Fibroblast of the aortic adventitia (primary cell): ENCODE measurements at places on chromosomes 13 and 19. TPM values are rescaled to one million over a fixed set of nuclear protein-coding genes. Genes with fewer than 3 reads are reported as not detected.

DNA sequence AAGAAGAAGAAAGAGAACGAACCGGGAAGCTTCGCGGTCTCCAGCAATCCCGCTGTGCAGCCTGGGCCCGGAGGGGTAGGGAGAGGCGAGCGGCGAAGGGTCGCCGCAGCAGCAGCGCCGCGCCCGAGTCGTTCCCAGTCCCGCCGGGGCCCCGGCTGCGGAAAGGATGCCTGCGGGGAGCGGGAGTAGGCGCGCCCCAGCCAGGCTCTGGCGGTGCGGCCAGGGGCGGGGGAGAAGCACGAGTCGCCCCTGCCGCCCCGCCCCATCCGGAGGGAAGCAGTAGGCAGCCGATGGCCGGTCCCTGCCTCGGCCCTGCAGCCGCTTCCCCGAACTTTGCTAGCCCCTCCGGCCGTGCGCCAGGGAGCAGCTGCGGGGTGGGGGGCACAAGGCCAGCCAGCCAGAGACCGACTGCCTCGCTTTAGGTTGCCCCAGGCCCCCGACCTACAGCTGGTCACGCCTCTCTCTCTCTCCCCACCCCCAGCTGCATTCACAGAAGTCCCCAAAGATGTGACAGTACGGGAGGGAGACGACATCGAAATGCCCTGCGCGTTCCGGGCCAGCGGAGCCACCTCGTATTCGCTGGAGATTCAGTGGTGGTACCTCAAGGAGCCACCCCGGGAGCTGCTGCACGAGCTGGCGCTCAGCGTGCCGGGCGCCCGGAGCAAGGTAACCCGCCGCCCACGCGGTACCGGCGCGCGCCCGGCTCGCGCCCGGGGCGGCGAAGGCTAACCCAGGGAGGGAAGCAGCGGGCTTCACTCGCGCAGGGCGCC lies 1.1 kb downstream of the VSTM2B start:
- no peak for DNase-seq

DNA sequence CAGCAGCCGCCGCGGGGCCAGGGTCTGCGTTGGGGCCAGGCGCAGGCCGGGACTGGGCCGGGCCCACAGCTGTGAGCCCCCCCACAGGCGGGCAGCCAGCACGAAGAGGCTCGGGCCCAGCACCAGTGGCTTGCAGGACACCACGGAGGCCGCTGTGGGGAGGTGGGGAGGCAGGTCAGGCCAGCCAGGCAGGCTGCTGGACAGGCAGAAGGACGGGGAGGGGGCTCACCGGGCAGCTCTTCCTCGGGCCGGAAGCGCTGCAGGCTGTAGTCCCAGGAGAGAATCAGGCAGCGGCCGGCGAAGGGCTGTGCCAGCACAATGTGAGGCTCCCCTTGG lies 8.3 kb downstream of the LGI4 start:
- no peak for DNase-seq

DNA sequence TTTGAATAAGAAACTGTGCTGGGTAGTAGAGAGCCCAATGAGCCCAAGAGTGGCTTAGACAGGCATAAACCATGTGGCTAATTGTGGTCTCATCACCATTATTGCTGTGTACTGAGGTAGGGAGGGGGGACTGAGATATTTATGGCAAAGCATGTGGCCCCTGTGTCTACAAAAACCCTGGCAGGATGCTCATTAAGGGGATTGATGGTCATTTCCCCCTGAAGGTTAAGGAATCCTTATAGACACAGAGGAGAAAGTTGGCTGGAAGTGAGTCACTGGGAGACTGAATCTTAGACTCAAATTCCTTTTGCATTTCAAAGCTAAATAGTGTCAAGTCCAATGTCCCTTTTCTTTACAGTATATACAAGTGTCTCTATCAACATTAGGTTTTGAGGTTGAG lies 9.8 kb upstream of the DACT3 start:
- DNase-seq: no peak

GRCh38 chr13:50691681-50692263 lies 151.7 kb downstream of the DLEU7 start:
- DNase-seq: peak; percentile 20

LILRA6 gene
- total RNA-seq: not detected in 2 replicates

COL4A1 gene
- 43.7 and 258 TPM in 2 replicates for total RNA-seq

- DNase-seq: no peak
Measured at GRCh38 chr19:44987148-44987675, 14.1 kb upstream of the RELB start.

- DNase-seq: peak; percentile 80
Measured at GRCh38 chr13:94329277-94329676, 150.2 kb downstream of the DCT start.

- no peak for DNase-seq
Measured at GRCh38 chr19:35117799-35118198, 2.2 kb downstream of the FXYD3 start.

DNA sequence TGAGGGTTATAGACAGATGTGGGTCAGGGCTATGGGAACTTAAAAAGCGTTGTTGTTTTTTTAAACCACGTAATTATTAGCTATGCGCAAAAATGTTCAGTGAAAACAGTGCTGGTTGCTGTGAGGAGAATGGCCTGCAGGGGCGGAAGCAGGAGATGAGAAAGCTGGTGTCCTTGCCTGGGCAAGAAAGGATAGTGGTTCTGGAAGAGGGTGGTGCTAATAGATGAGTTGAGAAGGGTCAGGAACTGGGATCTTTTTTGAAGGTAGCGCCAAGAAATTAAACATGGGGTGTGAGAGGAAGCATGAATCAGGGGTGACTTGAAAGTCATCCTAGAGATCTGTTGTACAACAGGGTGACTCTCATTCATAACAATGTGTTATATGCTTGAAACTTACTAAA lies 4.8 kb upstream of the SMG9 start:
- peak; percentile 57 for DNase-seq

- DNase-seq: no peak
Measured at GRCh38 chr19:38596057-38596981, 21.4 kb downstream of the MAP4K1 start.

DNA sequence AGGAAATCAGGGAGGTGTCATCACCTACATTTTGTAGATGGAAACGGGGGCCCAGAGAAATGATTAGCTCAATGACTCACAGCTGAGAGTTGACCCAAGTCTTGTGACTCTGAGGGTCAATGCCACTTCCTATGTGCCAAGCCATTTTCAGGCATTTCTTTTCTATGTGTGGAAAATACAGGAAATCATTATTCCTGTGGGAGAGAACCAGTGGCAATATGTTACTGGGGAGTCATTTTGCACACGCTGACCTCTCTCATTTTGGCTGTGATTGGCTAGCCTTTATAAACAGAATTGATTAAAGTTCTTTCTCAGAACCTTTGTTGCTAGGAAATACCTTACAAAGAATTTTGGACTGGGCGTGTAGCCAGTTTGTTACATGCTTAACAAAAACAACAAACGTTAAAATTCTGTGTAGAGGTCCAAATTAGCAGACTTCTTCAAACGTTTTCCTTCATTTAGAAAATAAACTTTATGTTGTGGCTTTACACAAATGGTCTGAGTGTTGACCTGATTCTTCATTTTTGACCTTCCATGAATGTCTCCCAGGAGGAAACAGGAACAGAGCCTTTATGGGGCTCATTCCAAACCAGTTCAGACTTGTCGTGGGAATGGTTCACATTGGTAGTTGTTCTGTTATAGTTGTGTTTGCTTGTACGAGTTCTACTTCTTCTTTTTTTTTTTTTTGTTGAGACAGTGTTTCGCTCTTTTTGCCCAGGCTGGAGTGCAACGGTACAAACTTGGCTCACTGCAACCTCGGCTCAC lies 11.4 kb downstream of the PCCA start:
- peak; percentile 88 for DNase-seq

GRCh38 chr19:16421982-16422381 lies 49.8 kb downstream of the EPS15L1 start:
- no peak for DNase-seq

ZSCAN5A gene
- 6.1 and 9.6 TPM in 2 replicates for total RNA-seq

DNA sequence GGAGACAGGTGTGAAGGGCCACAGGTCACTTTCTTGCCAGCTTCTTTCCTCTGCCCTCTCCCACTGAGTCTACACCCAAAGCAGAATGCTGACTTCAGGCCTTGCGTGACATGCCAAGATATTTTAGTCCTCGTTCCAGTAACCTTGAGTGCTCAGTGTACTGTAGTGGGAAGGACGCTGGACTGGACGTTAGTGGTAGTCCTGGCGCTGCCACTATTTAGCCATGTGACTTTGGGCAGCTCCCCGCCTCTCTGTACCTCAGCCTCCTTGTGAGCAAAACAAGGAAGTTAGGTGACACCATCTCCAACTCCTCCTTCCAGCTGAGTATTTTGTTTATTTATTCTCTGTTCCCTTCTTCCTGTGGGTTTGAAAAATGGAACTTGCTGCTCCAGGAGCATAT lies 86.1 kb downstream of the FRY start:
- DNase-seq: no peak

PRTN3 gene
- not detected in 2 replicates for total RNA-seq

CEACAM3 gene
- not detected in 2 replicates for total RNA-seq

DNA sequence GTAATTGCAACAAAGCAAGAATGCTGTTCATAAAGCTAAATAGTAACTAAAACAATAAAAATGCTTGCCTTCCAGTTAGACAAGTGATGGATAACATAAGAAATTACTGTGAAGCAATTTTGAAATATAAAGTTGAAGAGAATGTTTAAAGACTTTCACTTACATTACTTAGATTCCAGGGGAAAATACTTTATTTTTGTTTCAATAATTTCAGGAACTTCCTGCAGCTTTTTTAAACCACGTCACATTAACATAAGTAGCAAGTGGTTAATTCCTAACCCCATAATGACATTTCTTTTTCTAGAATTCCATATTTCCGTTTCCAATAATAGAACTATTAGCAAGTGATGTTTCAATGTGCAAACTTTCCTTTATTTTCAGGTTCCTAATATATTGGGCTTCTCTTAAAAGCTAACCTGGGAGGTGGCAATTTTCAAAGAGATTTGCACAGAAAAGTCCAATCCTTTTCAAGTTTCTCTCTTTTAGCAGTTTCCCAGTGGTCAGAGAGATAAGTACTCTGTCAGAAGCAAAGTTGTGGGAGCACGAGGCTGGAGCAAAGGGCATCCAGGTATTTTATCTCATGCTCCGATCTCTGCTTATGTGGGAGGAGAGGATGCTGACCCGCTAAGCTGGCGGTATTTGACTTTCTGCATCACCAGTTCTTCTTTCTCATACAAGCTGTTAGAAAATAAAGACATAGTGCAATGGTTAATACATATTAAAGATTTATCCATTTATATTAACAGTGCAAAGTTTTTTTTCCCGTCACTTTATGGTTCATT lies 1025.3 kb downstream of the EFNB2 start:
- DNase-seq: no peak

LHB gene
- total RNA-seq: not detected in 2 replicates

- DNase-seq: no peak
Measured at GRCh38 chr13:96027496-96027895, 25.7 kb downstream of the UGGT2 start.

GRCh38 chr13:86862137-86862536 lies 809.0 kb upstream of the SLITRK5 start:
- DNase-seq: no peak

- DNase-seq: no peak
Measured at GRCh38 chr13:77056382-77056781, 29.4 kb upstream of the FBXL3 start.

- no peak for DNase-seq
Measured at GRCh38 chr19:34500656-34501120, 19.1 kb downstream of the WTIP start.

GRCh38 chr13:73096173-73096572 lies 37.4 kb downstream of the KLF5 start:
- DNase-seq: no peak

DNA sequence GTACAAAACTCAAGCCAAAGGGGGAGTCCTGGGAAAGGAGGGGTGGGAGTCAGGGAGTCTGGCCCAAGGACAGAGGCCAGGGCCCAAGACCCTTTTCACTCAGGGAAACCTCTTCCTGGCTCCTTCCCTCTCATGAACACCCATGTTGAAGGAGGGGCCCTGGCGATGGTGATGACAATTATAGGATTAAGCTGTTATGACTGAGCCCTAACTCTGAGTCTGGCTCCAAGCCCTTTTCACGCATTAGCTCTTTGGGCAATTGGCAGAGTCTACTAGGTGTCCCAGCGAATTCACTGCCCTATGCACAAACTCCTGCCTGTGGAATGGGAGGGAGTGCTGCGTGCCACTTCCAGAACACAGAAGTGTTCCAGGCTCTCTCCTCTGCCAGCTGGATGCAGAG lies 20.7 kb downstream of the ZNF575 start:
- DNase-seq: no peak
